ENCODE measurements at places on chromosomes 16 and 17.

DNA sequence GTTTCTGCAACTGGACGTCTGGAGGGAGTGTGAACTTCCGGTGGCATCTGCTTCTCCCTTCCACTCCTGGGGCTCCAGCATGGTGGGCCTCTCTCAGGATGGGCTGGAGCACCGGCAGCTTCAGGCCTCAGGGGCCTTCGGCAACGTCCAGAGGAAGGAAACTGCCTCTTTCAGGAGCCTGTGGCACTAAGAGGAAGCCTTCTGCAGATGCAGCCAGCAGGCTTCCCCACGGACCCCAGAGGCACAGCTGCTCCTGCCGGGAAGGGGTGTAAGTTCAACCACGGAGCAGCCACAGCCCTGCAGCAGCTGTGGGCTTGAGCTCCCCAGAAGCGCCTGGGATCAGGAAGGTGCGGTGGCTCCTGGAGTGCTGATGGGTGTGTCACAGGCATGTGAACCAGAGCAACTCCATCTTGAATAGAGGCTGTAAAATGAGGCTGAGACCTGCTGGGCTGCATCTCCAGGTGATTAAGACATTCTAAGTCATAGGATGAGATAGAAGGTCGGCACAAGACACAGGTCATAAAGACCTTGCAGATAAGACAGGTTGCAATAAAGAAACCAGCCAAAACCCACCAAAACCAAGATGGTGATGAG, 50.8 kb upstream of the KLHDC4 start:
- DNase-seq, result no peak

- DNase-seq, result no peak
Observed at GRCh38 chr17:1018547-1018946, 21.6 kb downstream of the TIMM22 start.

DNA sequence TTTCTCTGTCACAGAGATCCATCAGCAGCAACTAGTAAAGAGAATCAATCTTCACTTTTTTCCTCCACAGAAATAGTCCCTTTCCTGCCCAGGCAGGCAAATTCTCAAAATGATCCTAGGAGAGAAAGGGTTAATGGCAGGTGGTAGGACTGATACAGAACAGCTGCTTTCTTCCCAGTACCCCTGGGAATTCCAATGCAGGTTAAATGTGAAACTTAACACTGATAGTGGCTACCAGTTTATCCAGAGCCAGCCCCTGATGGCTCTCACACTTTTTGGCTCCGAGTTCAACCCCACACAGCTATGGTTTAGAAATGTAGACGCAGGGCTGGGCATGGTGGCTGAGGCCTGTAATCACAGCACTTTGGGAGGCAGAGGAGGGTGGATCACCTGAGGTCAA, 22.2 kb downstream of the MARVELD3 start:
- DNase-seq, result no peak

DNA sequence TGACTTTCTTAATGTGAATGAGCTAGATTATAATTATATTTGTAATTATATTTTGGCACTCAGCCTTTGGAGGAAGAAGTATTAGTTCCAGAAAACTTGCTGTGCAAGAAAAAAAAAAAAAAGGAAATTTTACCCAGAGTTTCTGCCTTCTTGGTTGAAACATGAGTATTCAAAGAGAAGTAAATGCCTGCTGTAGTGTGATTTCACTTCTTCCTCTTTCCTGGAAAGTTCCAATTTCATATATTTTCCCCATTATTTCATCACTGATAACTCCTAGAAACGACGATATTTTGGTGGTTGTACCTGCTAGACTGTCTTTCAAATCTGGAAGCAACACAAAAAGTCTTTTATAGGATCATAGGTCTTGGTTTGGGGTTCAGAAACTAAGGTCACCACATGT, 20.4 kb upstream of the MPHOSPH6 start:
- DNase-seq, result no peak

- no peak for DNase-seq
Observed at GRCh38 chr16:88539652-88540345, 30.4 kb upstream of the ZC3H18 start.

- no peak for DNase-seq
Observed at GRCh38 chr17:69417545-69418483, 3.3 kb downstream of the MAP2K6 start.

DNA sequence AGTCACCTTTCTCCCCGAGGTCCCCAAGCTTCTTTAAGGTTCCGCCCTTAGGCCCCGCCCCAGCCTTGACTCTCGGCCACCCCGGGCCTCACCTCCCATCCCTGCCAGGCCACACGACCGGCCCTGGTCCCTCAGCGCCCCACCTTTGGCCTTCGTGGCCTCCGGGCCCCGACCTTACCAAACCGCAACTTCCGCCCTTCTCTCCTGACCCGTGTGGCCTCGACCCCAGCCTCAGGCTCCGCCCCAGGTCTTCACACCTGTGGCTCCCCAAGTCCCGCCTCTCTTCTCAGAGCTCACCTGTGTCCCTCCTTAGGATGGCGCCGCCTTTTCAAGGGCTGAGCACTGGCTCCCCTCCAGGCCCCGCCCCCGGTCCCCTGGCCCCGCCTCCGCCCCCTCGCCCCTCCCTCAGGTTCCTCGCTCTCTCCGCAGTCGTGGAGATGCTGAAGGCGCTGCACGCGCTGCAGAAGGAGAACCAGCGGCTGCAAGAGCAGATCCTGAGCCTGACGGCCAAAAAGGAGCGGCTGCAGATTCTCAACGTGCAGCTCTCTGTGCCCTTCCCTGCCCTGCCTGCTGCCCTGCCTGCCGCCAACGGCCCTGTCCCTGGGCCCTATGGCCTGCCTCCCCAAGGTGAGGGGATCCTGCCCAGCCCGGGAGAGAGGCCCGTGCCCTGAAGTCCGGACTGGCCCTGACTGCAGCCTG, 10.0 kb upstream of the CISD3 start:
- DNase-seq, result no peak

DNA sequence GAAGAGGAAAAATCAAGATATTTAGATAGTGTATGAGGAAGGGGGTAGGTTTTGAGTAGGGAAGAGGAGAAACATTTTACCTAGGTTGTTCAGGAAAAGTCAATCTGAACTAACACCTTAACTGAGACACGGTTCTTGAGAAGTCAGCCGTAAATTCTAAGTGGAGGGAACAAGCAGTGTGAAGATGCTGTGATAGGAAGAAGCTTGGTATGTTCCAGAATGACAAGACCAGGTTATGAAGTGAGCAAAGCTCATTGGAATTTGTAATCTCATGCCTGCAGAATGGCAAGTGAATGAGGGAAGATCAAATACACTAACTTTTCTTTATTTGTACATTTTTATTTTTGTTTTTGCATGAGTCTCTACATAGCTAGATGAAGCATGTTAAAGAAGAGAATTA, 307.6 kb downstream of the ZFHX3 start:
- no peak for DNase-seq

GRCh38 chr17:7029659-7030058, 6.2 kb upstream of the SLC16A13 start:
- DNase-seq, result no peak

- no peak for DNase-seq
Observed at GRCh38 chr16:6665126-6665525, 667.5 kb upstream of the RBFOX1 start.

- DNase-seq, result no peak
Observed at GRCh38 chr16:51707666-51708065, 556.6 kb upstream of the SALL1 start.

DNA sequence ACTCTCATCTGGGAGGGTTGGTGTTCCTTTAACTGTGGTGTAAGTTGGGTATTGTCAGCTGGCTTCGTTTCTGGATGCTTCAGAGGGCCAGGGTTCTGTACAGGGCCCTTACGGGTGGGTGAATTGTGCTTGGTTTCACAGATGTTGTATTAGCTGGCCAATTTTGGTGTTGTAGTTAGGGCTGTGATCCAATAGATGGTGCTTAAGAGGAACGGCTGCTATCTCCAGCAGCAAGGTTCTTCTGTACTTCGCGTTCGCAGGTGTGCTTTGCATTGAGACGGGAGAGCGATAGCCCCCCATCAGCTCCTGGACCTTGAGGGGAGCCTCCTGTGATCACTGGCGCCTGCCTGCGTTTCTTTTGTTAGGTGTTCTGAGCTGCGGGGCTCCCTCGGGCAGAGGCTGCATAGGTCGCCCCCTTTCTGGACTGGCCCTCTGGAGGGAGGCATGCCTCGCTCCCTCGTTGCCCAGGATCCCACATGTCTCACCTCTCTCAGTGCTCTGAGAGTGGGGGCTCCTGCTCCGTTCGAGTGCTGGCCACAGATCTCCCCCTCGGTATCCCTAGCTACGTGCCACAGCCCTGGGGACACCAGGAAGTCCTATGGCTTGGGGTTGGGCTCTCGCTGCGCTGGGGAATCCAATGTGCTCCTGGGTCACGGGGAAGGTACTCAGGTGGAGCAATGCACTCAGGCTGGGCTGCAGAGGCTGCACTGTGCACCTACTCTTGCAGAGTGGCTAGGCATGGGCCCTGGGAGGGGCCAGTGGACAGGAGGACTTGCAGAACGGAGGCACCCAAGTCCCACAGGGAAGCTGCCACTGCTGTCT, 837 bp upstream of the PRDM7 start:
- peak; percentile 48 for DNase-seq

GRCh38 chr17:63426041-63426916, 19.8 kb downstream of the CYB561 start:
- no peak for DNase-seq

GRCh38 chr17:78391843-78392242, 13.4 kb downstream of the PGS1 start:
- no peak for DNase-seq

DNA sequence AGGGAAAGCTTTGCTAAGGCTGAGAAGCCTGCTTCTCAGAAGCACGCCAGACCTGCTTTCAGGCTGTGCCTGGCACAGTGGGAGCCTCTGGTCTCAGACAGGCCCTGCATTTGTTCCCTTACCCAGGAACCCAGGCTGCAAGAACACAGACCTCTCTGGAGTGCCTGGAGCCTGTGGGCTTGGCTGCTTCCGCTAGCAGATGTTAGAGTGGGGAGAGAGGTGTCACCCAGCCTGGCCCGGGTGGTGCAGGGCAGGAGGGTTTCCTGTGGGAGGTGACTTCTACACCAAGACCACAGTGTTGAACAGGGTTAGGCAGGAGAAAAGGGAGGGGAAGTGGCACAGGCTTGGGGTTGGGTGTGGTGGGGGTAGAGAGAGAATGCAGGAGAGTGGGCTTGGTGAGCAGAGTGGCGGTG, 35.8 kb upstream of the ADGRG1 start:
- no peak for DNase-seq

- no peak for DNase-seq
Observed at GRCh38 chr17:18224387-18225120, 881 bp upstream of the LLGL1 start.

- no peak for DNase-seq
Observed at GRCh38 chr17:2022647-2023240, 2.4 kb downstream of the RTN4RL1 start.

DNA sequence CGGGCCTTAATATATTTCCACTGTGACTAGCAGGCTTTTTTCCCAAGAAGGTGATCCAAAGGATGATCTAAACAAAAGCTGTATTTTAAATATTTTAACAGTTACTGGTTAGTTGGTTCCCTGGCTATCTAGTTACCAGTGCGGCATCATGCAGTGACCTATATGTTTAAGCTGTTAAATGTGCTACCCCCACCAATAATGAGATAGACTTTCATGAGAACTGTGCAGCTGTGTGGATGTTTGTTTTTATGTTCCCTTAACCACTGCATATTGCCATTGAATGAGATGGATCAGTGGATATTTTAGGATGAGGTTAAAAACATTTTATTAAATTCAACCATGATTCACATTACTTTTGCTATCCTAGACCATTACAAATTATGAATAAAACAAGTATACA, 16.9 kb downstream of the ERN1 start:
- DNase-seq, result no peak

DNA sequence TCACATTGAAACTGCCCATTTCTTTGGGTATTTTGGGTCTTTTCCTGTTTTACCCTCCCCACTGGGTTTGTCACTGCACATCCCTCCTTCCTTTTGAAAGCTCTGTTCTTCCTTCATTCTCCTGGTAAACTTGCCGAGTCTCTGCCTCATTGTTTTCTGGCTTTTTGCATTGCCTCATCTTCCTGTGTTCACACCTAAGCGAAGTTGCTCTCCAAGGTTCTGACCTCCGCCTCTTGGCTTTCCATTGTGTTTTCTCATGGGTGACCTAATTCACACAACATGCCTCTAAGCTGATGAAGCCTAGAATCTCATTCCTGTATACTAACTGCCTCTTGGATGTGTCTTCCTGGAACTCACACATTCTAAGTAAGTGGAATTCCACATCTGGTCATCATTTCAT, 1096.1 kb upstream of the EEF2KMT start:
- DNase-seq, result no peak

DNA sequence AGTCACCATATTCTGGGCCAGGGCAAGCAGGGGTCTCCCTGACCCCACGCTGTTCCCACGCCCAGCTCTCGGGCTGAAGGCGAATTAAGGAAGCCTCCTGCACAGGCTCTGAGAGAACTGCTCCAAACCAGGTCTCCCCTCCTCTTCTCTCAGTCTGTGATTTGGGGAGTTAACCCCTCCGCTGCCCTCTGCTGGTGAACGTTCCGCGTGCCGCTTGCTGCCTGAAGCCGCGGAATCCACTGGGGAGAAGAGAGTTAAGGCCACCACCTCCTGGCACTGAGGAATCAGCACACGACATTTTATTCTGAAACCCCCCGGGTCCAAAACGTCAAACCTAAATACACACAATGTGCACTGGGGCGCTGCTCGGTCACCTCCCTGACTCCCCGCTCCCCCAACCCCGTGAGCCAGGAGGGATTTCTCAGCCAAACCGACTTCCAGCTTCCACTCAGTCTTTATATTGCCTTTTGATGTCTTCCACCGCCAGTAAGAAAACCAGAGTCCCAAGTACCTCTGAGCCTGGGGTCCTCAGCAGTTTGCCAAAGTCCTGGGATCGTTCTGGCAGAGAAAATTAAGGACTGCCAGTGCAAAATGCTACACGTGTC, 54.4 kb upstream of the RCVRN start:
- peak; percentile 83 for DNase-seq

DNA sequence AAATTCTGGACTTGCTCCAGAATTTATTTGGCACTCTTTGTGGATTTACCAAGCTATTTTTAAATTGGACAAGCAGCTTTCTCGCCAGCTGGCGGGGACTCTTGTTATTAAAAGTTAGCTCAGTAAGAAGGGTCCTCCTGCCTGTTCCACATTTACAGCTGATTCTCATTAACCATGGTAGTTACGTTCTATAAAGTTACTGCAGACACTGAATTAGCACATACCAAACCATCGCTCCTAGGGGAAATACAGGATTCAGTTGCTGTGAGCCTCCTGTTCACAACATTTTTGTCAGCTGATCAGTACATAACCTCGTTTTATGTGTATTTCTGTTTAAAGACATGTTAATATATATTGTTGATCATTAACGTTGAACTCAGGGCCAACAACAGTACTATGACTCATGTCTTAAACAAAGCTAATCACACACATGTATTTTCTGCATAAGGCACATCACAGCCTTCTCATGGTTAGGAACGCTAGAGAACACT, 4.2 kb downstream of the LDAF1 start:
- no peak for DNase-seq

- DNase-seq, result no peak
Observed at GRCh38 chr17:80513892-80514291, 30.7 kb upstream of the RPTOR start.

DNA sequence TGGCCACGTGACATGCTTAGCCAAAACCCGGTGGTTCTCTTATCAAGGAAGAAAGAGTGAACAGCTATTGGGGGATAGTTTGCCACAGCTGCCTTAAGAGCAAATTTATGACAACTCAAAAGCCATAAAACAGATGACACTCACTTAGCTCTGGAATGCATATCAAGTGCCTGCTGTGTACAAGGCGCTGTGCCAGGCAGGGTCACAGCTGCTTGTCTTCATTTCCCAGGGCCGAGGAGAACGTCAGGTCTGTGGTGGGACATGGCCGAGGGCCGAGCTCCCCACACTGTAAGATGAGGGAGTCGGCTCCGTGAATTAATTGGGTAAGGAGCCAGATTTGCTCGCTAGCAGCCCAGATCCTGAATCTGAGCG, 14.0 kb downstream of the EEF2K start:
- no peak for DNase-seq

- no peak for DNase-seq
Observed at GRCh38 chr17:40028595-40028994, 13.4 kb downstream of the CSF3 start.
